Right lobe of liver (tissue), 6 donors: ENCODE measurements at places on chromosomes 4 and X. TPM values are rescaled to one million over a fixed set of nuclear protein-coding genes. Genes with fewer than 3 reads are reported as not detected.

DNA sequence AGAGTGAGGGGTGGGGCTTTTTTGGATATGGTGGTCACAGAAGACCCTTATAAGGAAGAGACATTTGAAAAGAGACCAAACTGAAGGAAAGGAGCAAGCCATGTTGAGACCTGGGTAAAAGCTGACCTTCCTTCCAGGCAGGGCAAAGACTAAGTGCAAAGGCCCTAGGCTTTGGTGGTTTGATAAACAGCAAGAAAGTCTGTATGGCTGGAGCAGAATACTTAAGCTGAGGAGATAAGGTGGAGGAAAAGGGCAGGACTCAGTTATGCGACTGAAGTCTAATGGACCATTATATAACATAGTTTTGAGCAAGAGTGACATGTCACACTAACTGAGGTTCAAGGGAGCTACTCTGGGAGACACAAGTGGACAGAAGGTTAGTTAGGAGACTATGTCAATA lies 20.0 kb downstream of the SH3RF1 start:
- no peaks in the 10 kb centered on the region for H3K27me3 ChIP-seq
- no peak overlapping the region for H3K4me3 ChIP-seq
- H3K27ac ChIP-seq = no peak overlapping the region
- no peak for DNase-seq
- H3K36me3 ChIP-seq = no peaks in the 10 kb centered on the region

DNA sequence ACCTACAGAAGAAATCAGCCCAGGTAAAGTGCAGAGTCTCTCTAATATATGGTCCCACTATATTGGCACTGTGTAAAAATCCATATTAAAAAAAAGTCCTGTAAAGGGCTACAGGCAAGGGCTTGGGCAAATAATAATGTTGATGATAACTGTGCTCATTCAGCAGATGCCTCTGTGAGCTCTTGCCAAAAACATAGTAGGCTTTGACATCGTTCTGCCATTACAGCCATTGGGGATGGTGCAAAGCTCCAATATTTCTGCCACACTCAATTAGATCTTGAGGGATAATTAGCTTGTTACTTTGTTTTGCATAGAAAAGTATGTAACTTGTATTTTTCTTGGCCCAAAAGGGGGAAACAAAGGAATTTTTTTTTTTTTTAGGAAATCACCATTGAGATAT lies 645.5 kb upstream of the FAM241A start:
- H3K36me3 ChIP-seq = no peaks in the 10 kb centered on the region
- no peak overlapping the region for H3K4me3 ChIP-seq
- H3K27ac ChIP-seq = no peak overlapping the region
- DNase-seq = no peak
- no peaks in the 10 kb centered on the region for H3K27me3 ChIP-seq

DNA sequence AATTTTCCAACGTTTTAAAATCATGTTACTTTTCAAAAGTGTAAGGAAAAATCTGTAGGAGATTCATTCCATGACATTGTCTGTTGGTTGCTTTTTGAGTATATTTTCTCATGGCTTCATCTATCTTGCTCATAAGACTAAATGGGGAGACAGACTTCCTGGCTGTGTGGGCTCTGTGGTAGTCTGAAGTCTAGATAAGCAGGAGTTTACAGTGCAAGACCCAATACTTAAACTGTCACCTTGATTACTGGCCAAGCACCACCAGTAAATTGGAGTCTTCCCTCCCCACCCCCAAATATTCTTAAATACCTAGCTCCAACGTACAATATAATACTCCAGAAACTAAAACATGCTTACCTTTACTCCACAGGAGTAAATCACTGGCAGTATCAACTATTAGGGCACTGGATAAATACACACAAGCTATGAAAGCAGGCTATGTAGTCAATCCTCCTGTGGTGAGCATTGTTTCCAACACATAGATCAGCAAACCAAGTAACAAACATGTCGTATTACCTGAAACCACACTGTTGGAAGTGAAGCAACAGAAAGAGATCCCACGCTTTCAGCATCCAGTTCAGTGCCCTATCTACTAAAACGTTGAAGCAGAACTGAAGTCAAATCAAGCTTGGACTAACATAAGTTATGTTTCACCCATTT lies 6.2 kb downstream of the HNRNPD start:
- H3K27ac ChIP-seq = no peak overlapping the region
- H3K4me3 ChIP-seq = no peak overlapping the region
- no peaks in the 10 kb centered on the region for H3K27me3 ChIP-seq
- no peak for DNase-seq
- peaks cover 14% of the 10 kb centered on the region for H3K36me3 ChIP-seq
- H3K4me1 ChIP-seq = peaks cover 3% of the 10 kb centered on the region

- H3K4me1 ChIP-seq = no peaks in the 10 kb centered on the region
- no peak overlapping the region for H3K4me3 ChIP-seq
- H3K27me3 ChIP-seq = no peaks in the 10 kb centered on the region
- no peak overlapping the region for H3K27ac ChIP-seq
- H3K36me3 ChIP-seq = peaks cover 4% of the 10 kb centered on the region
These were observed 9.8 kb downstream of the AADAT start for GRCh38 chr4:170079981-170080380.

DNA sequence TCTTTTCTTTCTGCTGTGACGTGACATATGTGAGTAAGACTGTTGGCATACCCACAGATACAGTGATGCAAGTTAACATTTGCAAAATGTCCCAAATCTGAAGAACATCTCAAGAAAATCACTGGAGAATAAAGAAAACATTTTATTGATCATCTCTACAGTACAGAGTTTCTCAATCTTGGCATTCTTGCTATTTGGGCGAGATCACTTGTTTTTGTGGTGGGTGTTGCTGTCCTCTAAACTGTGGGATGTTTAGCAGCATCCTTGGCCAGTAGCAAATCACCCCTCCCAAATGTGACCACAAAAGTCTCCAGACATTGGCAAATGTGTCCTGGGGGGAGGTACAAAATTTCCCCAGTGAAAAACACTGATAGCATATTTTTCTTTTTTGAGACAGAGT lies 28.8 kb downstream of the AMELX start:
- H3K4me1 ChIP-seq = no peaks in the 10 kb centered on the region
- no peak overlapping the region for H3K27ac ChIP-seq
- no peak for DNase-seq
- no peak overlapping the region for H3K4me3 ChIP-seq
- H3K27me3 ChIP-seq = peaks cover 3% of the 10 kb centered on the region
- H3K36me3 ChIP-seq = no peaks in the 10 kb centered on the region

DNA sequence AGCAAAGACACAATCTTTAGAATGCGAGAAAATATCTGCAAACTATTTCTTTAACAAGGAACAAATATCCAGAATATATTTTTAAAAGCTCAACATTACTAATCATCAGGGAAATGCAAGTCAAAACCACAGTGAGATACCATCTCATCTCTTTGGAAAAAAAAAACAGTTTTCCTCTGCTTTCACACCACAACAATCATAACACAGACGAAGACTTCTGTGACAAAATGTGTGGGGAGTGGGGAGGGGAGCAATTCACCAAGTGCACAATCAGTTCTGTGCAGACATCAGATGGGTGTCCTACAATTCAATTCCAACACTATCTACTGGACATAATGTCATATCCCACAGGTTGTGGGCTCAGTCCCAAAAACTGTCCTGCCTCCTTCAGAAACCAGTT lies 293.2 kb upstream of the SLC7A11 start:
- H3K27me3 ChIP-seq = no peaks in the 10 kb centered on the region
- no peak overlapping the region for H3K27ac ChIP-seq
- H3K4me3 ChIP-seq = no peak overlapping the region
- no peak for DNase-seq
- H3K36me3 ChIP-seq = no peaks in the 10 kb centered on the region

GRCh38 chr4:172786039-172786792 lies 382.4 kb upstream of the GALNT7 start:
- H3K4me3 ChIP-seq = no peak overlapping the region
- H3K4me1 ChIP-seq = no peaks in the 10 kb centered on the region
- H3K27ac ChIP-seq = no peak overlapping the region
- no peaks in the 10 kb centered on the region for H3K27me3 ChIP-seq
- DNase-seq = no peak

DNA sequence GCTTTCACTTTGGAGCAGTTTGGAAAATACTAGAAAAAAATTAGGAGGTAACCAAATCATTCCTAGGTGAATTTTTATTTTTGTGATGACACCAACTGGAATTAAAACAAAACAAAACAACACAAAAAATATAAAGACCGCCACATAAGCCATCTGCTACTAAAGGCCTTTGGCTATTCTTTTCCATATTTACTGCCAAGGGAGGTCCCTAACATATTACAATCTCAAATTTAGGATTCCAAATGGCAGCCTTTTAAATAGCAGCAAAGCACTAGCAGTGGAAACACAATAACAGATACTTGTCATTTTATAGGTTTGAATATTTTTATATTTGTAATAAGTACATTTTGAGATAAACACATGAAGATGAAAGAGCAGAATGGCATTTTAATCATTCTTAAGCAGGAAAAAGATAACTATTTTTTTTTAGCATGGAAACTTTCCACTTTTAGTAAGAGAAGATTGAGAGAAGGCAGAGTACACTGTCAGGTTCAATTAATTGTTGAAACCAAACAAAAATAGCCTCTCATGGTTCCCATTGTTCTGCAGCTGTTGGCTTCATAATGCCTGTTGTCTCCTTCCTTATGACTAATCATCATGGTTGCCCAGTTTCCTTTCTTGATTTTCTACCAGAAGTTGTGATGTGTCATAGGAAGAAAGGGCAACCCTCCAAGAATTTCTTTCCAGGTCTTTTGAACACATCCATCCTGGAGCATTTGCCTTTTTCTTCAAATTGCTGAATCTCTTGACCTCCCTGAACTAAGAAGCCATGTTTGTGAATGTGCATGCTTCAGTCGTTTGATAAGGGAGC lies 219.0 kb upstream of the EMCN start:
- no peak overlapping the region for H3K27ac ChIP-seq
- DNase-seq = no peak
- H3K27me3 ChIP-seq = no peaks in the 10 kb centered on the region
- H3K4me1 ChIP-seq = no peaks in the 10 kb centered on the region
- no peak overlapping the region for H3K4me3 ChIP-seq

DNA sequence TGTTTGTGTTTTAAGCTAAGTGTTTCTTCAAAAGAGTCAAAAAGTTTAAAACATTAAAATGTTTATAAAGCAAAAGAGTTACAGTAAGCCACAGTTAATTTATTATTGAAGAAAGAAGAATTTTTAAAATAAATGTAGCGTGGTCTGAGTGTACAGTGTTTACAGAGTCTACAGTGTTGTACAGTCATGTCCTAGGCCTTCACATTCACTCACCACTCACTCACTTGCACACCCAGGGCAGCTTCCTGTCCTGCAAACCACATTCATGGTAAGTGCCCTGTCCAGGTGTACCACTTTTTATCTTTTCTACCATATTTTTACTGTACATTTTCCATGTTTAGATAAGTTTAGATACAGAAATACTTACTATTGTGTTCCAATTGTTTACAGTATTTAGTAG lies 239.7 kb upstream of the AGA start:
- no peaks in the 10 kb centered on the region for H3K36me3 ChIP-seq
- no peak overlapping the region for H3K27ac ChIP-seq
- H3K4me3 ChIP-seq = no peak overlapping the region
- DNase-seq = no peak
- H3K4me1 ChIP-seq = no peaks in the 10 kb centered on the region
- H3K27me3 ChIP-seq = no peaks in the 10 kb centered on the region

DNA sequence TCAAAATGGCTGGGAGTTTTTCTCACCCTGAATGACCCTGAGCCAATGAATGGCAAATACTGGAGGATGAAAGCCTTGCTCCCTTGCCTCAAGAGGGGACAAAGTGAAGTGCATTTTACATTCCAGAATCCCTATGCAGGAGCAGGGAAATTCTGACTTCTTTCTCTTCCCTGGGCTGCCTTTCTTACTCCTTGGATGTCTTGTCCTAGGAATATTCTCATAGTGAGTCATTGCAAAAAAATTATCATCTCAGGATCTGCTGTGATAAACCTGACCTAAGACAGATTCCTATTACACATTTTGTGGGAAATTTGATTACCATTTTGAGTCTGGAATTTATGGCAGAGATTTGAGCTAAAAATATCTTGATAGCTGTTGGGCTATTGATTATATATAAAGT lies 199.9 kb downstream of the TMA16 start:
- H3K4me3 ChIP-seq = no peak overlapping the region
- no peaks in the 10 kb centered on the region for H3K4me1 ChIP-seq
- no peak overlapping the region for H3K27ac ChIP-seq
- H3K36me3 ChIP-seq = no peaks in the 10 kb centered on the region

GRCh38 chr4:38669208-38669607 lies 5.2 kb downstream of the KLF3 start:
- no peak for DNase-seq
- peak overlapping the region; percentile 96 for H3K27ac ChIP-seq
- H3K4me3 ChIP-seq = no peak overlapping the region
- H3K27me3 ChIP-seq = no peaks in the 10 kb centered on the region
- H3K36me3 ChIP-seq = no peaks in the 10 kb centered on the region

DNA sequence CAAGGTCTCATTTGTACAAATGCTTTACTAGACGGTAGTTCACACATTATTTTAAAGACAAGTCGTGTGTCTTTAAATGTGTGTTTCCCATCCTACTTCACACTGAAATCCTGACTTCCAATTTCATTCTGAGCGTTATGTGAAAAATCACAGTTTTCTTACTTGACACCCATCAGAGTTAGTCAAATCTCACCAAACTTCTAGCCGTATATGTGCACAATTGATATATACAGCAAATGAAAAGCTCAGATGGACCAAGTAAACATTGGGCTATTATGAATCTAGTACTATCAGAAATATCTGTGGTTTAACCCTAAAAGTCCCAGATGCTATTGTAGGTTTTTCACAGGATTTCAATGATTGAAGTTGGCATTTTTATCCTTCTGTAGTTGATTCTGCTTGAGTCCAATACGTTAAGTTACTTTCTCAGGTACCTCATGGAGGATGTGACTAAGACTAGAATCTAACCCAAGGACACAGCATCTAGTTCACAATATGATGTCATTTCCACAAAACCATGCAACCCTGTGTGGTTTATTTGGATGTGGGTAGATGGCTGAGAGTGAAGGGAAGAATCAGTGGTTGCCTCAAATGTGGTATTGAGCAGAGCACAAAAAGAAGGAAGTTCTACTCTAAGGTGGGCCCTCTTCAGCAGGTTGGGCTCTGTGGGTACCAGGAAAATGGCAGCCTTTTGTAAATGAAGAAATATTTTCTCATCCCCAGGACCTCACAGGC lies 22.1 kb upstream of the TRIM60 start:
- no peaks in the 10 kb centered on the region for H3K27me3 ChIP-seq
- H3K4me3 ChIP-seq = no peak overlapping the region
- no peaks in the 10 kb centered on the region for H3K4me1 ChIP-seq
- DNase-seq = no peak
- no peak overlapping the region for H3K27ac ChIP-seq

- H3K36me3 ChIP-seq = no peaks in the 10 kb centered on the region
- H3K27ac ChIP-seq = no peak overlapping the region
- no peaks in the 10 kb centered on the region for H3K4me1 ChIP-seq
- no peak overlapping the region for H3K4me3 ChIP-seq
- no peak for DNase-seq
These were observed 361.8 kb downstream of the FAT4 start for GRCh38 chr4:125676583-125676982.

STOX2 gene
- total RNA-seq = 1.9 TPM

NSUN7 gene
- total RNA-seq = 0.35 TPM

ERCC6L gene
- not detected for total RNA-seq

STATH gene
- not detected for total RNA-seq

ARL13A gene
- not detected for total RNA-seq

STEEP1 gene
- total RNA-seq = 5.7 TPM

CFAP299 gene
- not detected for total RNA-seq

CSAG2 gene
- total RNA-seq = not detected

NR3C2 gene
- total RNA-seq = 11.2 TPM
